PC-9 (cell line): ENCODE measurements at places on chromosomes 6 and 20. TPM values are rescaled to one million over a fixed set of nuclear protein-coding genes. Genes with fewer than 3 reads are reported as not detected.

The RAET1L gene
- 1.2 and 2.8 TPM in 2 replicates for total RNA-seq

The TSBP1 gene
- not detected in 2 replicates for total RNA-seq

The RNF182 gene
- total RNA-seq: 0.13 and 0.18 TPM in 2 replicates

The DDX43 gene
- total RNA-seq: 3.1 and 5.0 TPM in 2 replicates

The SRMS gene
- 1.2 TPM in 2 replicates for total RNA-seq

The LIME1 gene
- total RNA-seq: 18.7 and 24.8 TPM in 2 replicates

The SYNJ2 gene
- total RNA-seq: 30.3 and 39.4 TPM in 2 replicates

The BANF2 gene
- total RNA-seq: not detected in 2 replicates

The SLC35F1 gene
- total RNA-seq: not detected in 2 replicates

The AK9 gene
- total RNA-seq: 6.4 and 7.4 TPM in 2 replicates

The CD83 gene
- 3.2 and 3.6 TPM in 2 replicates for total RNA-seq

The STK4 gene
- total RNA-seq: 43.7 and 60.9 TPM in 2 replicates

The TNF gene
- not detected in 2 replicates for total RNA-seq

The IMPG1 gene
- total RNA-seq: not detected in 2 replicates

The CTAGE9 gene
- not detected in 2 replicates for total RNA-seq

GRCh38 chr6:44627091-44627882, 239.8 kb downstream of the CDC5L start:
- H3K4me3 ChIP-seq: no peak overlapping the region
- no peaks in the 10 kb centered on the region for H3K4me1 ChIP-seq
- H3K27me3 ChIP-seq: no peaks in the 10 kb centered on the region
- no peaks in the 10 kb centered on the region for H3K36me3 ChIP-seq
- H3K27ac ChIP-seq: no peak overlapping the region

- H3K27ac ChIP-seq: no peak overlapping the region
- no peak overlapping the region for H3K4me3 ChIP-seq
- H3K4me1 ChIP-seq: no peaks in the 10 kb centered on the region
- H3K27me3 ChIP-seq: no peaks in the 10 kb centered on the region
- no peaks in the 10 kb centered on the region for H3K36me3 ChIP-seq
These were observed 72.0 kb upstream of the HMGCLL1 start for GRCh38 chr6:55651015-55651414.

GRCh38 chr6:16258709-16259075, 20.3 kb downstream of the GMPR start:
- no peaks in the 10 kb centered on the region for H3K36me3 ChIP-seq
- H3K27me3 ChIP-seq: peaks cover 22% of the 10 kb centered on the region
- no peak overlapping the region for H3K4me3 ChIP-seq
- H3K27ac ChIP-seq: no peak overlapping the region
- no peaks in the 10 kb centered on the region for H3K4me1 ChIP-seq

GRCh38 chr6:3119040-3119723, 671 bp downstream of the BPHL start:
- H3K4me3 ChIP-seq: peak overlapping the region; percentile 84
- H3K27ac ChIP-seq: peak overlapping the region; percentile 97; the same call in 1 of the 2 replicates

DNA sequence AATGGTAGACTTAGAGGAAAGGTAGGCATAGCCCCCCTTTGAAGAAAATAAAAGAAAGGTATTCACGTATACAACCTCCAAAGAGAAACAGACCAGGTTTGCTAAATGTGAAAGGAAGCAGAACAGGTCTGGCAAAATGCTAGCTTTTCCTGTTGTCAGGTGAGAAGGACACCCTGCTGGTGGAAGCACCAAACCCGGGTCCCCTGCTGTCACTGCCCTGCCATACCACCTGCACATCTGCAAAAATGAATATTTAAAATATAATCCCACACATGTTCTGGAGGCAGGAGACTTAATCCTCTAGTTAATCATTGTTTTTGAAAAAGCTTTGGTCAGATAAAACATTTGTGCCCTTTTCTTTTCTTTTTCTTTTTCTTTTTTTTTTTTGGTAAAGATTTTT, 48.9 kb upstream of the OLIG3 start:
- no peaks in the 10 kb centered on the region for H3K27me3 ChIP-seq
- no peaks in the 10 kb centered on the region for H3K36me3 ChIP-seq
- DNase-seq: no peak
- H3K4me1 ChIP-seq: no peaks in the 10 kb centered on the region
- no peak overlapping the region for H3K4me3 ChIP-seq

GRCh38 chr20:18790787-18791186, 22.8 kb upstream of the SCP2D1 start:
- H3K27me3 ChIP-seq: 0 out of 2 replicates have a peak, but pooled peaks cover 13% of the 10 kb centered on the region
- no peak overlapping the region for H3K4me3 ChIP-seq
- H3K36me3 ChIP-seq: no peaks in the 10 kb centered on the region
- H3K4me1 ChIP-seq: peaks cover 8% of the 10 kb centered on the region
- DNase-seq: no peak

- H3K27ac ChIP-seq: no peak overlapping the region
- no peak overlapping the region for H3K4me3 ChIP-seq
- H3K36me3 ChIP-seq: no peaks in the 10 kb centered on the region
- no peak for DNase-seq
- no peaks in the 10 kb centered on the region for H3K4me1 ChIP-seq
- peaks cover 49% of the 10 kb centered on the region for H3K27me3 ChIP-seq
These were observed 223.0 kb downstream of the QKI start for GRCh38 chr6:163637524-163637923.

DNA sequence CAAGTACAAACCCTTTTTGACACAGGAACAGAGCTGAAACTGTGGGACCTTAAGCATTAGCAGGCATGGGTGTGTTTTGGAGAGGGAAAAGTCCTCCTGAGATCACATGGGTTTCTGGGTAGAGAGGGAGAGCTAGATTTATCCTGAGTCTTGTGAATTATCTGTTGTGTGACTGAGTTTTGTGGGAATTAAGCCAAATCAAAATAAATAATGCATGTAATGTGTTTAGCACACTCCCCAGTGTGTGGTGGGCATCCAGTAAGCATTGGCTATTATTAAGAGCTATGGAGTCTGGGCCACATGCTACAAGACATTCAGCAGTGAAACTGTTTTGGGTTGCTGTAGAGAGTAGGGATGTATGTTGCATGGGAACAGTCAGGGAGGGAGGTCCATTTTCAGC, 75.3 kb upstream of the JAG1 start:
- H3K27me3 ChIP-seq: no peaks in the 10 kb centered on the region
- no peak for DNase-seq
- no peak overlapping the region for H3K4me3 ChIP-seq
- H3K4me1 ChIP-seq: 0 out of 2 replicates have a peak, but pooled peaks cover 7% of the 10 kb centered on the region
- no peaks in the 10 kb centered on the region for H3K36me3 ChIP-seq
- no peak overlapping the region for H3K27ac ChIP-seq

GRCh38 chr6:5606546-5606945, 345.2 kb downstream of the FARS2 start:
- no peak for DNase-seq
- H3K27me3 ChIP-seq: no peaks in the 10 kb centered on the region
- no peaks in the 10 kb centered on the region for H3K36me3 ChIP-seq
- no peak overlapping the region for H3K4me3 ChIP-seq
- no peaks in the 10 kb centered on the region for H3K4me1 ChIP-seq

- no peaks in the 10 kb centered on the region for H3K4me1 ChIP-seq
- no peaks in the 10 kb centered on the region for H3K27me3 ChIP-seq
- no peaks in the 10 kb centered on the region for H3K36me3 ChIP-seq
- DNase-seq: no peak
These were observed 61.9 kb upstream of the TAGAP start for GRCh38 chr6:159106627-159107241.

GRCh38 chr6:44699851-44700250, 312.3 kb downstream of the CDC5L start:
- H3K4me1 ChIP-seq: no peaks in the 10 kb centered on the region
- no peaks in the 10 kb centered on the region for H3K27me3 ChIP-seq
- no peak overlapping the region for H3K27ac ChIP-seq
- no peak for DNase-seq
- H3K36me3 ChIP-seq: no peaks in the 10 kb centered on the region

DNA sequence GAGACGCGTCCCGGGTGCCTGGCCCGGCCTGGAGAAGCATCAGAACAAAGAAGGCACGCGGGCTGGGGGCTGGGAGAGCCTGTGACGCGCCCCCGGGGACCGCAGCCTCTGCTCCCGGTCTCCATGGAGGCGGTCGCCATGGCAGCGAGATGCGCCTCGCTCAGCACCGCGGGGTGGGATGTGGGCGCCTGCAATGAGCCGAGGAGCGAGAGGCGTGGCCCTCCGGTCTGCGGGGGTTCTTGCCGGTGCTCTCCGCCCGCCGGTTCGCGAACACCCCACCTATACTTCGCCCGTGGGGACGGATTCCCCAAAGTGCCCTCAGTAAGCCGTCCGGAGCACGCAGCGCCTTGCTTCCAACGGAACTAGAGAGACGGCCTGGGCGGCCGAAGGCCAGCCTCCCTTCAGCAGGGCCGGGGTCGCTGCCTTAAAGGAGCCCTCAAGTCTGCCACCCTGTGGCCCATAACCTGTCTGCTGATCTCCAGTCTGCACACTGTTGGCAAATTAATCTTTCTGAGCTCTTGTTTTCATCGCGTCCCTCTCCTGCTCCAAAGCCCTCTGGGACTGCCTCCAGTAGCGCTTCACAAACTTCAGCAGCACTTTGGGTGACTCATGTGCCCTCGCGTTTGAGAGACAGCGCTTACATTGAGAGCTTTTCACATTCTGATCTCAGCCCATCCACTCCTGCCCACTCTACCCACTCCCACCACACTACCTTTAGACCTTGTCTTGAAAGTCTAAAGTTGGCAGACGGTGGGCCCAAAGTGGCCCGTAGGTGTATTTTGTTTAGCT, 983 bp upstream of the ADISSP start:
- peak overlapping the region; percentile 60 for H3K27ac ChIP-seq
- peak overlapping the region; percentile 95 for H3K4me3 ChIP-seq
- H3K36me3 ChIP-seq: no peaks in the 10 kb centered on the region
- DNase-seq: peak; percentile 71
- H3K4me1 ChIP-seq: peaks cover 25% of the 10 kb centered on the region

DNA sequence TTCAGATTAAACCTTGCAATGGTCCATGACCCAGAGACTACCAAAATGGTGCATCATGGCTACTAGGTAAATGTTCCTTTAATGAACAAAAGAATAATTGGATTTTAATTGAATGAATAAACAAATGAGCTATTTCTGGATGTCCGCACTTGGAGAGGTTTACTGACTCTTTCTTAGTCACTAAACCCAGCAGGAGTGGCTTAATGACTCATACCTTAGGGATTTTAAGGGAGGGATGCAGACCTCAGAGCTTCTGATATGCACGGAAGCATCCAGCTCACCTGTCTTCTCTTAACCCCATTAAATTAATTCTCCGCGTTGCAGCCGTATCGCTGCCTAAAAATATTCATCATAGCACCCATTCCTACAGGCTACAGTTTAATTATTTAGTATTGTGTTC, 970.0 kb upstream of the SLC35B3 start:
- H3K27ac ChIP-seq: 0 out of 2 replicates have a peak overlapping the region, but pooled peaks have one; percentile 12
- peak overlapping the region; percentile 31; the same call in 1 of the 2 replicates for H3K4me3 ChIP-seq
- DNase-seq: peak; percentile 45
- H3K4me1 ChIP-seq: peaks cover 16% of the 10 kb centered on the region

- no peaks in the 10 kb centered on the region for H3K4me1 ChIP-seq
- no peak for DNase-seq
- no peak overlapping the region for H3K4me3 ChIP-seq
These were observed 235.4 kb downstream of the CDH4 start for GRCh38 chr20:61487346-61487996.

DNA sequence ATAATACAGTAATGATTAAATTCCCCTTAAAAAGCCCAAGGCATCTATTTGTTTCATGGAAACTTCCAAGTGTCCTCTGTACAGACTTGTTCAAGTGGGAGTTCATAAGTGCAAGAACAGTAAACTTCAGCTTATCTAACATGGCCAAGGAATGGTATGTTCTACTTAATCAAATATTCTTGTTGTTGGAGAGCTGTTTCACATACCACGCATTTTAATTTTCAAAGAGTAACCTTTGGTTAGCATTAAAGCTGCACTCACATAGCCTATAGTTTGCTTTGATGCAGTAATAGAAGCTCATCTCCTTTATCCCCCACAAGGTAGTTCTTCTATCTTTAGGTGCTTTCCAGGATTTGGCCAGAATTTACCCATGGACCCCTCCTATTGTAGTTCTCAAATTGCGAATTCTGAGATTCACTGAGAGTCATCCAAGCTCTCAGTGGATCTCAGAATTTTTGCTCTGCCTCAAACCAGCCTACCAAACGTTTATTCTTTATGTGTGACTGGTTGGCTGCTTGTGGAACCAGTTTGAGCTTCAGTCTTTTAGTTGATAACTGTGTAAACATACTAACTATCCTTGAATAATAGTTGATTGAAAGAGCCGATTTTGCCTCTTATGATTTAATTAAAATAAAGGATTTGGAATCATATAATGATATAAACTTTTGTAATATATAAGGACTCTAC, 668.0 kb upstream of the FLRT3 start:
- no peak for DNase-seq
- H3K27ac ChIP-seq: no peak overlapping the region
- H3K27me3 ChIP-seq: no peaks in the 10 kb centered on the region
- no peak overlapping the region for H3K4me3 ChIP-seq

GRCh38 chr6:15581751-15582150, 81.1 kb downstream of the DTNBP1 start:
- H3K36me3 ChIP-seq: no peaks in the 10 kb centered on the region
- no peak overlapping the region for H3K27ac ChIP-seq
- H3K4me3 ChIP-seq: no peak overlapping the region
- DNase-seq: no peak
- no peaks in the 10 kb centered on the region for H3K27me3 ChIP-seq

DNA sequence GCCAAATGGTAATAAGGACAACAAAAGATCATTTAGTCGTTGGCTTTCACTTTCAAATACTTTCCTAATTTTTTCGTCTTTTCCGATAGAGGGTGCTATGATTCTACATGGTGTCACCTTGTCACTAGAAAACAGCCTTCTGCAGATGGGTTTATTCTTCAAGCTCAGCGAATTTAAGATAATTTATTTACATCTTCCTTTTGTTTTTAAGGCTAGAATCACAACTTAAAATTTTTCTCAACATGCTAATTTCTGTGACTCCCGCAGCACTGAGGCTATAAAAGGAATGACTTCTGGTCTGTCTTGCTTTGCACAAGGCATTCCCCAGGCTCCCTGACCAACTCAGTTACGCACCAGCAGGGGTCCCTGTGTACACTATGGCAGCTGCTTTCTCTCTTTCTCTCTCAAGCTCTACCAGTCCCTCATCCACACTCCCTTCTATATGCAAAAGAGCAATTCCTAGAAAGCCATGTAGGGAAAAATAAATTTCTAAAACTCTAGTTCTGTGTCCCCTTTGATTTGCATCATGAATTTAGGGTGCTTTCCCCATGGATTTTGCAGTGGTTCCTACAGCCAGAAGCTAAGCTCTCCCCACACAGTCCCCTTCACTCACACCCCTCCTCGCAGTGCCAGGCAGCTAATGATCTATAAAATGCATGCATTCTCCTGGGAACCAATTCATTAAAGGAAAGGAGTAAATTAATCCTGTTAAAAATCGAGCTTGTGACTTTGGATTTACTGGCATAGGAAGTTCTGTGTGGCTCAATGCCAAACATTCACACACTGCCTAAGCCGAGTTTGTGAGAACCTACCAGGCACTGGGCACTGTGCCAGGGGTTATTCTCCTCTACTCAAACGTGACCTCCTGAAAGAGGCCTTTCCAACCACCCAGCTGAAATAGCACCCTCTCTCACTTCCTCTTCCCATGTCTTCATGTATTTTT, 74.5 kb downstream of the DCDC2 start:
- H3K36me3 ChIP-seq: no peaks in the 10 kb centered on the region
- H3K4me3 ChIP-seq: peak overlapping the region; percentile 6; the same call in 1 of the 2 replicates
- H3K27me3 ChIP-seq: no peaks in the 10 kb centered on the region
- H3K4me1 ChIP-seq: peaks cover 6% of the 10 kb centered on the region
- no peak overlapping the region for H3K27ac ChIP-seq

- H3K36me3 ChIP-seq: no peaks in the 10 kb centered on the region
- H3K27ac ChIP-seq: no peak overlapping the region
- no peaks in the 10 kb centered on the region for H3K27me3 ChIP-seq
These were observed 977.7 kb upstream of the SLC35B3 start for GRCh38 chr6:9412951-9413559.
